ENCODE measurements at places on chromosomes 6 and 20. TPM values are rescaled to one million over a fixed set of nuclear protein-coding genes. Genes with fewer than 3 reads are reported as not detected.

FOXF2 gene
- total RNA-seq: not detected

RAD21L1 gene
- total RNA-seq: not detected

KIAA1755 gene
- not detected for total RNA-seq

CBLN4 gene
- total RNA-seq: not detected

EPPIN gene
- total RNA-seq: not detected

KIF6 gene
- total RNA-seq: not detected

SLC22A16 gene
- not detected for total RNA-seq

TAAR6 gene
- not detected for total RNA-seq

GRCh38 chr6:151765444-151765886, 42.0 kb upstream of the ESR1 start:
- peak; percentile 90 for DNase-seq

GRCh38 chr6:157323966-157324300, 614 bp upstream of the TMEM242 start:
- DNase-seq: peak; percentile 46

- peak; percentile 42 for DNase-seq
Measured at GRCh38 chr6:133291671-133292070, 50.5 kb downstream of the EYA4 start.

DNA sequence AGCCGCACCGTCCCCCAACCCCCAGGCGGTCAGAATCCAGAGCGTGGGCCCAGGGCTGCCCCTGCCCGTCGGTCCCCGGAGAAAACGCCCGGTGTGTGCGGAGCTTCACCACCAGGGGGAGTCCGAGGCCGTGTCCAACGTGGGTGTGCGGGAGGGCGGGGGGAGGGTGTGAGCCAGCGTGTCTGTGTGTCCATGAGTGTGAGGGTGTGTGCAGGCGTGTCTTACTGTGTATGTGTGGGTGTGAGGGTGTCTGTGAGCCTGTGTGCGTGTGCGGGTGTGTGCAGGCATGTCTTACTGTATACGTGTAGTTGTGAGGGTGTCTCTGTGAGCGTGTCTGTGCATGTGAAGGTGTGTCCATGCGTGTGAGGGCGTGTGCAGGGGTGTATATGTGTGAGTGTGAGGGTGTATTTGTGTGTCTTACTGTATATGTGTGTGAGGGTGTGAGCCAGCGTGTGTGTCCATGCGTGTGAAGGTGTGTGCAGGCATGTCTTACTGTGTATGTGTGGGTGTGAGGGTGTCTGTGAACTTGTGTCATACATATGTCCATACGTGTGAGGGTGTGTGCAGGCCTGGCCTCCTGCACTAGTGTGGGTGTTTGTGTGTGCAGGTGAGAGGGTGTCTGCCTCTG, 24.6 kb upstream of the GATA5 start:
- peak; percentile 87 for DNase-seq

GRCh38 chr6:158337332-158337731, 25.1 kb downstream of the TULP4 start:
- no peak for DNase-seq

GRCh38 chr6:38113825-38114576, 294.5 kb downstream of the ZFAND3 start:
- no peak for DNase-seq

DNA sequence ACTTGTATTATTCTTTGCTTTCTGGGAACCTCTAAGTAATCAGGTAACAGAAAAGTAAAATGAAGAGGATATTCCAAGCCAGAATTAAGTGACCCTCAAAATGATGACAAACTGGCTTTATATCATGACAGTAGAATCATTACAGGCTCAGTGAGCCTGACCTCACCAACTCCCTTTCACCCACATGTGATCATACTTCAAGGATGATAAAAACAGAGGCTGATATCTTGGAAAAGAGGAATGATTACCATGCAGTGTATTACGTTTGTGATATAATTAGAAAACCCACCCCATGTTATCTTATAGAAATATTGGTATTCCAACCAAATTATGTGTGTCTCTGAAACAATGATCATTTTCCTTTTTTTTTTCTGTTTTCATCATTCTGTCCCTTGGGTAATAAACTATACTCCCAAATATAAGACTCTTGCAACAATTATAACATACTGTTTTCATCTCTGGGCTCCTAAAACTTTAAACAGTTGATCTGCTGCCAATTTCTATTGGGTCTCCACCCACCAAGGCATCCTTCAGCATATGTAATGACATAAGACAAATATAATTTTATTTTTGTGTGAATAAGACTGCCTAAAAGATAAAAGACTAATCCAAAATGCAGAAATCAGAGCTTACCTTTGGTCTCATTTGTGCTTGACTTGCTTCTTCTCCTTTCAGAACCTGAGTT, 115.7 kb downstream of the DST start:
- no peak for DNase-seq

GRCh38 chr6:127554435-127555006, 22.5 kb upstream of the C6orf58 start:
- DNase-seq: peak; percentile 79

GRCh38 chr20:8303651-8304050, 171.6 kb downstream of the PLCB1 start:
- DNase-seq: no peak

DNA sequence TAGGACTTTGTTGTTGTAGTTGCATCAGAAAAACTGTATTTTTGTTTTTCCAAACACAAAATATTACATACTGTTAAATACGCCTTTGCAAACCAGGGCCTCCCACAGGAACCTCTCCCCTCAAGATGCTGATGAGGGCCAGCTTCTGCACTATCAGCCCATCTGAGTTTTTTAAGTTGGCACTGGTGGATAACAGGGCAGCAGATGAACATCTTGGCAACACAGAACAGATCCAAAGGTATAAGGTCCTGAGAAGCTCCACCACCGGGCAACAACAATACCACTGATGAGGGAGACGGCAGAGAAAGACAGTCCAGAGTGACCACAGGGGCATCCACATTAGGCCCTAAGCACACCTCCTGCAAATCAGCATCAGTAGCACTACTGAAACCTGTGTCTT, 177.7 kb downstream of the DLL1 start:
- DNase-seq: no peak

DNA sequence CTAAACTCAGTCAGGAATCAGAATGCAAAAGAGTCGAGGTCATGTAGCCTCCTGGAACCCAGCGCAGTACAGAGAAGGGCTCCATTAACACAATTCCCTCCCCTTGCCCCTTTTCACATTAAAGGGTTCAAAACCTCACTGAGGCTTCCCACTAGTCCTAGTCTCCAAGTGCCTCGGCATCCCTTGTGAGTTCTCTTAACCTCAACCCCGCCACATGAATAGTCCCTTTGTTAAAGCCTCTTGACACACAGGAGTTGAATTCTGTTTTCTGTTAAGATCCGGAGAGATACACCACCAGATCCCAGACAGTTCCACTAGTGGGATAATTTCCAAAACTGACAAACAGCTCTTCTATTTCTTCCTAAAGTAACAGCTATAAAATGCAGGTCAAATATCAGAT, 17.8 kb downstream of the PTPRT start:
- DNase-seq: no peak

- DNase-seq: no peak
Measured at GRCh38 chr20:41057999-41058673, 29.5 kb downstream of the TOP1 start.

DNA sequence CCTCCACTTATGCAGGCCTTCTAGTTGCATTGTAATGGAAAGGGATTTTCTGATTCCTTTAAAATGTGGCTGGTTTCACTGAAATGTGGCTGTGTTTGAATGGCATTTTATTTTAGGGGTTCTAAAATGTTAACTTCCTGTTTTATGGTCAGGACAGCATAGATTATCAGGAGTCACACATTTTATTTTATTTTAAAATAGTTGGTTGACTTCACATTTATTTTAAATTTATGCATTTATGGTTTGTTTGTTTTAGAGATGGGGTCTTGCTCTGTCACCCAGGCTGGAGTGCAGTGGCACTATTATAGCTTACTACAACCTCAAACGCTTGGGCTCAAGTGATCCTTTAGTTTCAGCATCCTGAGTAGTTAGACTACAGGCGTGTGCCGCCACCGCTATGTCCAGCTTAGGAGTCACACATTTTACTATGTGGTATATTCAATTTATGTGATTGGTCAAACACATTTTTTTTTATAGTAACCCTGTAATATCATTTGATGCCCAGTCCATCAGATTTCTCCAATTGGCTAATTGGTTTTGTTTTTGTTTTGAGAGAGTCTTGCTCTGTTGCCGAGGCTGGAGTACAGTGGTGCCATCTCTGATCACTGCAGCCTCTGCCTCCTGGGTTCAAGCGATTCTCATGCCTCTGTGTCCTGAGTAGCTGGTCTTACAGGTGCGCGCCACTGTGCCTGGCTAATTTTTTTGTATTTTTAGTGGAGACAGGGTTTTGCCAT, 2.3 kb downstream of the DTD1 start:
- peak; percentile 51 for DNase-seq

DNA sequence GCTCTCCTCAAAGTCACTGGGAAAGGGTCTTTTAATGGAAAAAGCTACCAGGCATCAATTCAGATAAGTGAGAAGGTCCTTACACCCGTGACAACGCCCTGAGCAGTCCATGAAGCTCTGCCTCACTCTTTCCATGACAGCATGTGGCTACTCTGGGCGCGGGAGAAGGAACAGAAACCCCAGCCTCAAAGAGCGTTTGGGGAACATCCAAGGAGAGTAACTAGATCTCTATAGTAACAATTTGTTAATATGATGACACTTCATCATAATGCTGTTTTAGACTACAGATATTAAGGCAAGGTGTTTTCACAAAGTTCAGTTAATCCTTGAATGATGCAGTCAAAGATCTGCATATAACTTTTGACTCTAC, 55.2 kb downstream of the KIF6 start:
- DNase-seq: no peak

DNA sequence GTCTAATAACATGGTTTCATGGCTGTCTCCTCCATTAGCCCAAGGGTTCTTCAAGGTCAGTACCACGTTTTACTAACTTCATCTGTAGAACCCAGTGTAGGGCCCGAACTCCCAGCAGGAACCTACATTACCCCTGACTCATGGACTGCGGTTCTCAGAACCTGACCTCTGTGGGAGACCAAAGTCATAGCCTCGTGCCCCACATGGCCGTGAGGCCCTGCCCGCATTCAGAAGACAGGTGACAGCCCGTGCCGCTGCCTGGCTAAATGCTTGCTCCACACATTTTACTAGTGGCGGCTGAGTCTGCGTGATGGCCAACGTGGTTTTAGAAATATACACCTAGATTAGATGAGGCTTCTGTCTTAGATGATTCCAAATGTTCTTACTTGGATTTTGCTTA, 94.9 kb downstream of the CDH4 start:
- DNase-seq: no peak

DNA sequence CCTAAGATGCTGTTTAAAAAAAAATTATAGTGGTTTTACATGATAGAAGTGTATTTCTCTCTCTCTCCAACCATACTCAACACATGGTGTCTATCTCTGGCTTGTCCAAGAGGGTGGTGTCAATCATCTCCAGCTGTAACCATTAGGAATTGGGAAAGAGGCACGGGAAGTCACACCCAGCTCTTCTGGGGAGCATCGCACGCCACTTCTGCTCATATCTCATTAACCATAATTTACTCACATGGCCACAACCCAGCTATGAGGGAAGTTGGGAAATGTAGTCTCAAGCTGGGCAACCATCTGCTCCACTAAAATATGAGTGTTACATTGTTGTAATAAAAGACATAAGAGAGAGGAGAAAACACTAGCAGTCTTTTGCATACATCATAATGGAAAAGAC, 30.4 kb upstream of the TSHZ2 start:
- DNase-seq: no peak

- no peak for DNase-seq
Measured at GRCh38 chr6:27092316-27092692, 155.2 kb upstream of the PRSS16 start.

DNA sequence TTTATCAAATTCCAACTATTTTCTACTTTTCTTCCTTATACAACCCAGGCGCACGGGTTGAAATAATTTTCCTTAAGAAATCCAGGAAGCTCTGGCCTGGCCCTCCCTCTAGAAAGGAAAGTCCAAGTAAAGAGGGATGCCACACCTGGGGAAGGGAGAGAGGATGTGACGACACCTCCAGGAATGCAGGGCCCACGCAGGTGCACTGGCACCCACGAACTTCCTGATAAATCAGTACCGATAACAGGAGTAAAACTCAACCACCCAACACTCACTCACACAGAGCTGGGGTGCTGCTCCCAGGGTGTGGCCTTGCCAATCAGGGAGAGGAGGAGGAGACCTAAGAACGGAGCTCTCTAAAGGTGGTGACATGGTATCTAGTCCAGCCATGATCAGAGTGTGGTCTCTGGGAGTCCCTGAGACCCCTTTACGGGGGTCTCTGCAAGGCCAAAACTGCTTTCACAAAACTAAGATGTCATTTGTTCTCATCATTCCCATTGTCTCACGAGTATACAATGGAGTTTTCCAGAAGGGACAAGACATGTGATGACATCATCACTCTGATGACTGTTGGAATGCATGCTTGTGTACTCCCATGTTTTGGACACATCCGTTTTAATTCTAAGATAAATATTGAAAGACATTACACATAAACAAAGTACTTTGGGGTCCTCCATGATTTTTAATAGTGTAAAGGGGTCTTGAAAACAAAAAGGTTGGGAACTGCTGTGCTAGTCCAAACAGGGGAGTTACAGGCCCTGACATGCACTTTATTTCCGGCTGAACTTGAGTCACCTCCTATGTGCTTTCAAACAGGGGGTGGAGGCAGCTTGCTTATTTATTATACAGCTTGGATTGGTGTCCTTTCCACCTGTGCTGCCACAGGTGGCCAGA, 2.2 kb upstream of the PARD6B start:
- no peak for DNase-seq

DNA sequence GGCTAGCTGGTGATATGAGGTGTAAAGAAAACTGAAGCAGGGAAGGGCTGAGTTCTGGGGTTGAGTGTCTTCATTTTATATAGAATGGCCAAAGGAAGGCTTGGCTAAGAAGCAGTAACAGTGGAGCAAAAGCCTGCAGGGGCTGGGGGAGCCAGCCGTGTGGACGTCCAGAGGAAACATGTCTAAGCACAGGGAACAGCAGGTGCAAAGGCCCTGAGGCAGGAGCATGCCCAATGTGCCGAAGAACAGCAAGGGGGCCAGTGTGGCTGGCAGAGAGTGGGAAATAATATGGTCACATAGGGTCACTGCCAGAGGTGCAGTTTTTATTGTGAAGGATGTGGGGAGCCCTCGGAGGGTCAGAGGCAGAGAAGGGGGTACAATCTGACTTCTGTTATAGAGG, 60.5 kb upstream of the KCNG1 start:
- no peak for DNase-seq

GRCh38 chr6:11241793-11242201, 9.3 kb upstream of the NEDD9 start:
- DNase-seq: no peak

DNA sequence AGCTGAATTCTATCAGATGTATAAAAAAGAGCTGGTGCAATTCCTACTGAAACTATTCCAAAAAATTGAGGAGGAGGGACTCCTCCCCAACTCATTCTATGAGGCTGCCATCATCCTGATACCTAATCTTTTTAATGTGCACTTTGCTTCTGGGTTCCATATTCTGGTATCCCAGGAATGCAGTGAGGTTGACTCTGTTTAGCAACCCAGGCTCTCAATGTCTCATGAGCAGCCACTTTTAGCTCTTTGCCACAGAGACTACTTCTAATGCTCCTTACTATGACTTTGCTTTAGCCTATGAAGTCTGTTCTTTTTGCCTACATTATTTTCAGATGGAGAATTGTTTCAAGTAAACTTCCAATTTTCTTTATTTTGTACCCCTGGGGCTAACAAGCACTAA, 185.5 kb upstream of the NRSN1 start:
- no peak for DNase-seq

Measured in Karpas-422 (cell line).